ENCODE measurements at places on chromosomes 7 and 10. TPM values are rescaled to one million over a fixed set of nuclear protein-coding genes. Genes with fewer than 3 reads are reported as not detected.

DNA sequence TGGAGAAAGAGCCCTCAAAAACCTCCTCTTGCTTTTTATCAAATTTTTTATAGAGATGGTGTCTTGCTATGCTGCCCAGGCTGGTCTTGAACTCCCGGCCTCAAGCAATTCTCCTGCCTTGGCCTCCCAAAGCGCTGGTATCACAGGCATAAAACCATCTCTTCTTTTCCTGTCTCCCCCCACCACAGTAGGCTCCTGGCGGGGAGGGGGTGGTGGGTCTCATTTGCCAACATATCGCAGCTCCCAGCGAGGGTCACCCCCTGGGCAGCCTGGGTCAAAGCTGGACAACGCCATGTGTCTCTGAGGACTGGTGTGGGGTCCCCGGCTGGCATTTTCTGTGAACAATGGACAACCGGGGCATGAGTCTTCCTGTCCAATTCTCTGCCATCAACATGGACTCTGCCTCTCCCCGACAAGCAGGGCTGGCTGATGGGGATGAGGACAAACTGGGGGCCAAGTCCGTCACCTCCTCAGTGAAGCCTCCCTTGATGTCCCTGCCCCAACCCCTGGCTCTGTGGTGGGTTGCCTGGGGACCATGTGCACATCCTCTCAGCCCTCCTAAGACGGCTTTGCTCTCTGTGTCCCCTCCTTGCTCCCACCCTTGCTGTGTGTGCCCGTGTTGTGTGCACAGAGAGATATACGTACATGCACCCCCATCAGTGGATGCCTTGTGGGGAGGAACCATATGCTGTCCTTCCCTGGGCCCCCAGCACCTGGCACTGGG, 86.4 kb upstream of the GNA12 start:
- H3K27me3 ChIP-seq: no peaks in the 10 kb centered on the region
- peaks cover 9% of the 10 kb centered on the region for H3K4me1 ChIP-seq
- no peak for DNase-seq
- H3K4me3 ChIP-seq: no peak overlapping the region

DNA sequence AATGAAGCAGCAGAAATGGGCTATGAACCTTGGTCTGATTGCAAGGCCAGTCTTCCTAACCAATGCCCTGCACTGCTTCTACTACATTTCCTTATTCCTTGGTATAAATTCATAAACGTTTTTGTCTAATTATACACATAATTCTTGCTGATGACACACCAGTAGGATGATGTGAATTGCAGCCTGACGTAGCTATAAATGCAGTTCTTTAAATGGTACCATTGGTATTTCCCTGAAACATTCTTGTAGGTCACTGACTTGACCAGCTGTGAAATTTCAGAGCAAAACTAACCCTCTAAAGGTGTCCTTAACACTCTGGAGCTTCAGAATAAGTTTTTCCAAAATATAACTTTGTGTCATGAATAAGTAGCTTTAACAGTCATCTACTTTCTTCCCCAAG, 50.8 kb downstream of the IFIT5 start:
- peaks cover 5% of the 10 kb centered on the region for H3K4me1 ChIP-seq
- H3K27me3 ChIP-seq: peaks cover 1% of the 10 kb centered on the region
- no peak for DNase-seq
- no peaks in the 10 kb centered on the region for H3K36me3 ChIP-seq

DNA sequence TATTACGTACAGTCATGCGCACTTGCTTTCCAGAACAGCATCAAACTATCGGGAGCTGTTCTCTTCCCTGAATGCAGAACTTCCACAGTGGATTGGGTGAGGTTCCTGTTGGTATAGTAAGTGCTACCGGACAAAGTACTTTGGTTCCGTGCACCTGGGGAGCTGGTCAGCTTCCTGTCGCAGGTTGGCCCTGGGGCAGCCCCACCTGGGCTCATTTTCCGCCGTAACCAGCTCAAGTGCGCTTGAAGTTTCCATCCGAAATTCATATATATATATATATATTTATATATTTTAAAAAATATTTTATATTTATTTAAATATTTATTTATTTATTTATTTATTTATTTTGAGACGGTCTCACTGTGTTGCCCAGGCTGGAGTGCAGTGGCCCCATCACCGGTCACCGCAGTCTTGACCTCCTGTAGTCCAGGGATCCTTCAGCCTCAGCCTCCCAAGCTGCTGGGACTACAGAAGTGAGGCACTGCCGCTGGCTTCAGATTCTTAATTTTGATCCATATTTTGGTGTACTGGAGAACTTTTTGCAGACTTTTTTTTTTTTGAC, 6.5 kb downstream of the SCART1 start:
- no peak overlapping the region for H3K27ac ChIP-seq
- no peak overlapping the region for H3K4me3 ChIP-seq
- DNase-seq: no peak
- H3K36me3 ChIP-seq: no peaks in the 10 kb centered on the region
- no peaks in the 10 kb centered on the region for H3K27me3 ChIP-seq

- no peak for DNase-seq
- H3K36me3 ChIP-seq: no peaks in the 10 kb centered on the region
- H3K4me1 ChIP-seq: no peaks in the 10 kb centered on the region
- H3K27me3 ChIP-seq: no peaks in the 10 kb centered on the region
These were observed 17.8 kb downstream of the CDHR3 start for GRCh38 chr7:105980645-105981396.

- H3K36me3 ChIP-seq: no peaks in the 10 kb centered on the region
- no peak overlapping the region for H3K27ac ChIP-seq
- no peak for DNase-seq
- H3K27me3 ChIP-seq: peaks cover 3% of the 10 kb centered on the region
These were observed 205.9 kb upstream of the PHF14 start for GRCh38 chr7:10767771-10768170.

- H3K36me3 ChIP-seq: no peaks in the 10 kb centered on the region
- H3K27ac ChIP-seq: no peak overlapping the region
These were observed 244.3 kb upstream of the PHYHIPL start for GRCh38 chr10:58932126-58932525.

DNA sequence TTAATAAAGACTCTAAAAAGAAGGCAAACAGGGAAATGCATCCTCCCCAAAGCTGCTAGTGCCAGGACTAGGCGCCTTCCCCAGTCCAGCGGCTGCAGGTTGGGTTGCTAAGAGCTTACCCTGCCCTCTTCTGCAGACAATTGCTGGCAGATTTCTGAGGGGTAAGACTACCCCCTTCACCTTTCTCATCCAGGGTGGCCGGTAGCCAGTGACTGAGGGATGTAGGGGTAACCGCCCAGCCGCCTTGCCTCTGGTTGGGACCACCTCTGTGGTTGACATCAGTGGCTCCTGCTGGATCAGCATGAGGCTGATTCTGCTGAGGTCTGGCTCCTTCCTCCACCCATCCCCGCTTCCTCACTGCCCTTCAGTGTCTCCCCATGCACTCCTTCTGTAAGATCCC, 71.2 kb downstream of the ADCYAP1R1 start:
- DNase-seq: no peak
- no peak overlapping the region for H3K27ac ChIP-seq
- no peak overlapping the region for H3K4me3 ChIP-seq
- H3K4me1 ChIP-seq: no peaks in the 10 kb centered on the region
- H3K27me3 ChIP-seq: peaks cover 21% of the 10 kb centered on the region

GRCh38 chr7:137870684-137871083, 23.9 kb upstream of the DGKI start:
- peaks cover 23% of the 10 kb centered on the region for H3K4me1 ChIP-seq
- H3K27me3 ChIP-seq: no peaks in the 10 kb centered on the region
- H3K4me3 ChIP-seq: no peak overlapping the region
- peak overlapping the region; percentile 51 for H3K27ac ChIP-seq

SYNPO2L gene
- not detected for total RNA-seq

WDFY4 gene
- total RNA-seq: 0.93 TPM

RGS10 gene
- total RNA-seq: 273 TPM

RARRES2 gene
- total RNA-seq: not detected

ATRNL1 gene
- 0.41 TPM for total RNA-seq

Data from activated naive CD8-positive, alpha-beta T cell treated with anti-CD3 and anti-CD28 coated beads for 36 hours (primary cell).